Ovary (tissue), 10 donors: ENCODE measurements at places on chromosomes 16 and 17. TPM values are rescaled to one million over a fixed set of nuclear protein-coding genes. Genes with fewer than 3 reads are reported as not detected.

Gene NOTUM
- polyA plus RNA-seq = not detected

DNA sequence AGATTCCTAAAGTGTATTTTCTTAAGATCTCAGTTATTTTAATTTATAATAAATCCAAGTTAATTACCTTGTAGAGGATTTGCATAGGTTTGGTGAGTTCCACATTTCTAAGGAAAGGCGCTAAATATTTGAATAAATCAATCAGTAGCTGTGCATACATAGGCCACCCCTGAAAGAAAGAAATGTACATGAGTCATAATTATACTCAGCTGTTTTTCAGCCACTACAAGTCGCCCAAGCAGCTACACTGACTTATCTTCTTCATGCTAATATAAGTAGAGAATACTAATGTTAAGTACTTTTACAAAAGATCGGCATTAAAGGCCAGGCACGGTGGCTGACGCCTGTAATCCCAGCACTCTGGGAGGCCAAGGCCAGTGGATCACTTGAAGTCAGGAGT is 14.9 kb downstream of the SETD6 start:
- no peak overlapping the region for H3K27ac ChIP-seq
- H3K4me3 ChIP-seq = no peak overlapping the region
- no peaks in the 10 kb centered on the region for H3K27me3 ChIP-seq
- DNase-seq = no peak

DNA sequence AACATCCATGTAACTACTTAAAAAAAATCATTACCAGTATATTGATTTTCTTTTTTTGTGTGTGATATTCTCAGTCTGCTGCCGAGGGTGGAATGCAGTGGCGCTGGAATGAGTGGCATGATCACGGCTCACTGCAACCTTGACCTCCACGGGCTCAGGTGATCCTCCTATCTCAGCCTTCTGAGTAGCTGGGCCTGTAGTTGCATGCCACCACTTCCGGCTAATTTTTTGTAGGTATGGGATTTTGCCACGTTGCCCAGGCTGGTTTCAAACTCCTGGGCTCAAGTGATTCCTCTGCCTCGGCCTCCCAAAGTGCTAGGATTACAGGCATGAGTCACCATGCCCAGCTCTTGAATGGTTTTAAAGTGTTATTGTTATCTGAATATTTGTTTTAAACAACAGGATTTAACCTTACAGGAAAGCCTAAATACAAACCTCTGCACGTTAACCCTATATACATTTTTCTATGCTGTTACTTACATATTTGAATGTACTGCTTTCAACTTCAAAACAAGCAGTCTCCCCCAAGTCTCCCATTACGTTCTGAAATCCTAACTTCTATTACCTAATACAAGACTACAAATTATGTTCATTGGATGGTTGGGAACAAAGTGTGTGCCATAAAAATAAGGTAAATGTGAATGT is 61.7 kb downstream of the KPNA2 start:
- no peak for DNase-seq
- H3K4me1 ChIP-seq = no peaks in the 10 kb centered on the region
- H3K4me3 ChIP-seq = no peak overlapping the region
- no peaks in the 10 kb centered on the region for H3K36me3 ChIP-seq

GRCh38 chr17:40253565-40253964 is 34.1 kb upstream of the CDC6 start:
- H3K27me3 ChIP-seq = no peaks in the 10 kb centered on the region
- H3K36me3 ChIP-seq = no peaks in the 10 kb centered on the region

Gene STX1B
- polyA plus RNA-seq = 0.36 TPM

- no peak overlapping the region for H3K4me3 ChIP-seq
- no peaks in the 10 kb centered on the region for H3K4me1 ChIP-seq
- no peaks in the 10 kb centered on the region for H3K36me3 ChIP-seq
- no peaks in the 10 kb centered on the region for H3K27me3 ChIP-seq
Observed at GRCh38 chr17:1532836-1533602, 16.6 kb upstream of the INPP5K start.

GRCh38 chr17:19374136-19374535 is 4.2 kb upstream of the MAPK7 start:
- DNase-seq = no peak
- no peaks in the 10 kb centered on the region for H3K27me3 ChIP-seq
- peaks cover 5% of the 10 kb centered on the region for H3K4me1 ChIP-seq
- H3K36me3 ChIP-seq = no peaks in the 10 kb centered on the region
- no peak overlapping the region for H3K27ac ChIP-seq

- no peaks in the 10 kb centered on the region for H3K36me3 ChIP-seq
- DNase-seq = peak; percentile 40
- H3K27ac ChIP-seq = no peak overlapping the region
- H3K27me3 ChIP-seq = no peaks in the 10 kb centered on the region
Observed at GRCh38 chr17:60641810-60642220, 35.8 kb upstream of the BCAS3 start.

DNA sequence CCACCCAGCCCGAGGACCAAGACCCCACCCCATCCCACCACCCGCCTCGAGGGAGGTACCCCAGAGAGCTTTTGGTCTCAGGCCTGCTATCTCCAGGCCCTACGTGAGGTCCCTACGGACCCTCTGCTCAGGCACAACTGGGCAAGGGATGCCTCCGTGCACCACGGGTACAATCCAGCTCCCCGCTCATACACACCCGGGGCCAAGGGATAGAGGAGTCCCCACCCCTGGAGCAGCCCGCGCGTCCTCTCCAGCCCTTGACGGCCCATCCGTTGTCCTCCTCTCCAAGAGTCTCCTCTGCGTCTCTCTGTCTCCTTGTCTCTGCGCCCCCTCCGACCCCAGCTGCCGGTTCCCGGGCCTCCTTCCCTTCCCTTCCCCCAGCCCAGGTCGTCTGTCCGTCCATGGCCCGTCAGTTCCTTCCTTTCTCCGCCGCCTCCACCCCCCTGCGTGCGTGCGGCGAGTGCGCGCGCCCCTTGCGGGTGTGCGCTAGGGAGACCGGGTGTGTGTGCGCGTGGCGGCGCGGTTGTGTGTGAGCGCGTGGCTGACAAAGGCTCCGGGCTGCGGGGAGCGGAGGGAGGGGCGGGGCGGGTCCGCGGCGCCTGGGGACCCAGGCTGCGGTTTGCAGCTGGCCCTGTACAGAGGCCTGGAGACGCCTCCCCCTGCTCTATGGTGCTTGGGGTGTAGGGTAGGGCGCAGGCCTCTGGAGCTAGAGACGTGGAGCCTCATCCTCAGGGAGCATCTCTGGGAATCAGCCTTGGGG is 930 bp downstream of the SPNS2 start:
- no peaks in the 10 kb centered on the region for H3K27me3 ChIP-seq
- peak overlapping the region; percentile 30 for H3K4me3 ChIP-seq
- no peaks in the 10 kb centered on the region for H3K36me3 ChIP-seq
- peaks cover 11% of the 10 kb centered on the region for H3K4me1 ChIP-seq
- H3K27ac ChIP-seq = no peak overlapping the region

Gene KRT17
- 0.29 TPM for polyA plus RNA-seq

GRCh38 chr16:56011808-56012481 is 136.8 kb upstream of the CES5A start:
- no peaks in the 10 kb centered on the region for H3K27me3 ChIP-seq
- no peak overlapping the region for H3K27ac ChIP-seq
- H3K4me1 ChIP-seq = no peaks in the 10 kb centered on the region
- DNase-seq = no peak
- no peak overlapping the region for H3K4me3 ChIP-seq
